ENCODE measurements at places on chromosomes 6 and 20.
A peak's percentile ranks its signal among the peaks of the same experiment; 100 is the strongest.

- DNase-seq, result peak; percentile 24
Measured at GRCh38 chr20:61263084-61263695, 11.1 kb downstream of the CDH4 start.

DNA sequence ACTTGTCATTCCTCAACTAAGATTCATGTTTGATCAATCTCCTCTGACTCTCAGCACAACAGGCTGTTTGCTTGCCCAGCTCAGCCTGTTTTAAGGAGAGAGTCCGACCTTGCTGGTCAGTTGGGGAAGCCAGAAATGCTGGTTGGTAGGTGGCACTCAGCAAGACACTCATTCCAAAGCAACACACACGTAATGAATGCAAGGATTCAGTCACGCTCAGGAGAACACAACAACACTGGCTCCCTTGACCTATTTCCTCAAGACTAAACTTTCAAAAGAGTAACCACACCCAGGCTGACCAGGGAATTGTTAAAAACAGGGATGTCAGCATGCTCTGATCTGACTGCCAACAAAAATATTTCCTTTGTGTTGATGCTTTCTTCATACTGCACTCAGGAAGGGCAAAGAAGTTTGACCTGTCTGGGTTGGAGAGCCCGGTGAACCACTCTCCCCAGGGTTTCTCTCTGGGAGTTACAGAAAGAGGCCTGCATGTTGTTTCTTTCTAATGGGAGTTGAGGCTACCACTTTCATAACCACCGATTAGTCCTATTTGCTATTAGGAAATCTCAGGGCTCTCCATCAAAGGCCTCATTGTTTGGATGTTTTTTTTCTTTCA, 25.6 kb upstream of the PREP start:
- no peak for DNase-seq

DNA sequence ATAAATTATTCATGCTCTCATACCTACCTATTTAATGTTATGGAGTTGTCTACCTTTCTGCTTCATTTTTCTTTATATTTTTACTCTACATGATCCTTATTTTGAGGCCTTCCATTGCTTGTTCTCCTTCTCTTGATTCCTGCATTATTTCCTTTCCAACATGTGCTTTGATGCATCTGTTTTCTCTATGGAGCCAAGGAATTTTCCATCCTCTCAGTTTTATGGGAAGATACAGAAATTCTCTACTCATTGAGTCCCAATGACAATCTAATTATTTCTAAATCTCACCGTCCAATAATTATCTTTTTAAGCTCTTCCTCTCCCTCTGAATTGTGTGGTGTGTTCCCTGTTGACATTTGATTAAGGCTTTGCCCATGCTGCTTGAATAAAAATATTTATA, 136.0 kb downstream of the PACRG start:
- DNase-seq, result no peak

DNA sequence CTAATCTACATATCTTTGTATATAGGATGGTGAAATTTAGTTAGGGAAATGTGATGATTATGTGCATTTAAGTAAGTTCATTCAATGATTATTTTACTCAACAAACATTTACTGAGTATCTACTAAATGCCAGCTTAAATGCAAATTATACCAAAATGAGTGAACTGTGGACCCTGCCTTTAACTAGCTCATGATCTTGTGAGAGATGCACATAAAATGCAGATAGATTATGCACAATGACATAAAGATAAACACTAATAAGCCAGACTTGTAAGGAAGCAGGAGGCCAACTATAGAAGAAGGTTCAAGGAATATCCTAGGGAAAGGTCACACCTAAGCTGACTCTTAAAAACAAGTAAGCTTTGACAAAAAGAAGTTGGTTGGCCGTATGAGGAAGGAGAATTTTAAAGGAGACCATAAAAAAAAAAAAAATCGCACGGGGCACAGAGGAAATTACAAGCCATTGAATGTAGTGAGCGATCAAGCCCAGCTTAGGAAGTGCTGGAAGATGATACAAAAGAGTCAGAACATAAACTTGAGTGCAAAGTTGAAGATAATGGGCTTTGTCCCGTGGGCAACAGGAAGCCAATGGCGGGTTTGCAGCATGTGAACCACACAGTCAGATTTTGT, 107.9 kb downstream of the NRSN1 start:
- DNase-seq, result no peak

DNA sequence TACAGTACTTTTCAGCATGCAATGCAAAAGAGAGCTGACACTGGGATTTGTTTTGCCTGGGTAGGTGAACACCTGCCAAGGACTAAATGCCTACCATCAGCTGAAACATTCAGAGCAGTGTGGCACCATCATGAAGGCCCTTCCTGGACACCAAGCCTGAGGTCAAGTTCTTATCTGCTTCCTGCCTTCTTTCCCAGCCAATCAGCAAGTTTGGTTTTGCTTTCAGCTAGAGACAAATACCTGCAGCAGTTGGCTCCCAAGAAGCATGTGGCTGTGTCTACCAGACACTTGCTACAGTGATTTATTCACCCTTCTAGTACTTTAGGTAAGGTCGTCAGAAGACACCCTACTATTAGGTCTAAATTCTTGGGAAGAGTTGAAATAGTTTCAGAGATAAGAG, 112.8 kb downstream of the TBX18 start:
- DNase-seq, result peak; percentile 12

DNA sequence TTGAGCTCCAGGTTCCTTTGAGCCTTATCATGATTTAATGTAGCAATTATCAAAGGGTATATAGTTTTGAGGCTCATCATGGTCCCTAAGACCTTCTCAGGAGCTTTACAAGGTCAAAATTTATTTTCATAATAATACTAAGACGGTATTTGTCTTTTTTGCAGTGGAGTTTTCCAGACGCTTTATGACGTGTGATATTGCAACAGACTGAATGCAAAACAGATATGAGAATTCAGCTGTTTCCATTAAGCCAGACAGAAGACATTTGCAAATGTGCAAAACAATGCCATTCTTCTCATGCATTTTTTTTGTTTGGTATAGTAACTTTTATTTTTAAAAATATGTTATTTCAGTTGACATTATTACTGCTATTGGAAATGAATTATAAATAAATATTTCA, 24.7 kb upstream of the CNKSR3 start:
- DNase-seq, result no peak

DNA sequence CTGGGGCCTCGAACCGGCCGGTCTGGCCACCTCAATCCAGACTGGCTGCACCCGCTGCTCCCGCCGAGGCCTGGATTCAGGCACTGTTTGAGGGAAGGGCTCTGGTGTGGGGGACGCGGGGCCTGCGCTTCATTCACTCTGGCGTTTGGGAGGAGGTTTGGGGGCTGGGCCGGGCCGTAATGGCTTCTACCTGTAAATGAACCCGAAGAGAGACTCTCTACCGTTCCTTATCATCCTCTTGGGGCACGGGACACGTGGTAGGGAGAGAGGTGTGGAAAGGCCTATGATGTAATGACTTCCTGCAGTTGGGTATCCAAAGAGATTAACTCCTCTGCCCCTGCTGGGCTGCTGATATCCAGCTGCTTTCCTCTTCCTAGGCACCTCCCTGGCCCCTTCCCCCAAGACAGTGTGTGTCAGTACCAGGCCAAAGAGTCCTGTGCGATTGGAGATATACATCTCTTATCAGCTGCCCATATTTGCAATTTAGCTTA, 1.8 kb downstream of the FOXO3 start:
- peak; percentile 86 for DNase-seq

- DNase-seq, result peak; percentile 9
Measured at GRCh38 chr6:2478200-2478599, 232.8 kb upstream of the GMDS start.

DNA sequence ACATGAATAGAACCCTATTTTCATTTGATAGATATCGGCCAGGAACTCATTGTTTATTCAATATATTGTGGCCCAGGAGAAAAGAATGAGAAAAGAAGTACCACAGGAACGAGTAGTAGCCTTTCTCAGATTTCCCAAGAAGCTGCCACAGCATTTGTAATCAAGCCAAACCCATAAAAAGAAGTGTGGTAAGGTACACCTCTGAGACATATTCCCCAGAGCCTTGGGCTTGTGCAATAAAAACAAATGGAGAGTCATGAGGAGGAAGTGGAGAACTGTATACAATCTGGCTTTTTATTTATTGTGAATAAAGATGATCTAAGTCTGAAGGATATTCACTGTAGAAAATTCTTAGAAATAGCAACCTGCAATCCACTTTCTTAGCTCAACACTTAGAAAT, 36.7 kb downstream of the KIF6 start:
- no peak for DNase-seq

- DNase-seq, result no peak
Measured at GRCh38 chr6:100774681-100775080, 106.4 kb downstream of the ASCC3 start.

GRCh38 chr6:135576055-135576454, 78.5 kb upstream of the AHI1 start:
- DNase-seq, result no peak

GRCh38 chr6:12648171-12648570, 68.4 kb upstream of the PHACTR1 start:
- DNase-seq, result no peak

DNA sequence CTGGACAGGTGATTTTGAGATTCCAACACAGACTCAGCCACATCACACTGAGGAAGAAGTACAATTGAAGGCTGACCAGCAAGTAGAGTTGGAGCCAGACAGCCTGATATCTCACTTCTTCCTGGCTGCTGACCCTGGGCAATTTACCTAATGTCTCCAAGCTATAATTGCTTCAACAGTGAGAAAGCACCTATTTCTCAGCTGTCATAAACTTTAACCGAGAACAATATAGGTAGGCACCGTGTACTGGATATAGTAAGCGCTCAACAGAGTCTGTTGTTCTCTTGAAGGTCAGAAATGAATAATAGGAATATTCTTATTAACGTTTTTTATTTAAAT, 28.3 kb downstream of the STX7 start:
- no peak for DNase-seq

- DNase-seq, result no peak
Measured at GRCh38 chr6:33694977-33695376, 16.5 kb downstream of the UQCC2 start.

- DNase-seq, result no peak
Measured at GRCh38 chr20:62787866-62788265, 8.4 kb upstream of the MRGBP start.

DNA sequence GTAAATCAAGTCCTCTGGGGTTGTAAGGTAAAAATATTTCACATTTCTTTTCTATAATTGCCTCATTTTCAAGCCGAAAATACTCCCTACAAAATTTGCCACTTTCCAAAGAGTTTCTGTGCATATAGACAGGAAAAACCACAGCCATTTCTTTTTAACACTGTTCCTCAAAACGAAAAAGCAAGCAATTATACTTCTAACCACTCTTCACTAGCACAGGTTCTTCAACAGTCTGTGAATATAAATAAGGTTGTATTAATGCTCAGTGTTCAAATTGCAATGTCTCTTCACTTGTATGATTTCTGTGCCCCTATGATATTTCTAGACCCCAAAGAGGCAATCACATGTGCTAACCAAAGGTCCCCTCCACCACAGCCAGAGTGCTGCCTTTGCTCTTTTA, 206.0 kb downstream of the SIM1 start:
- DNase-seq, result no peak

DNA sequence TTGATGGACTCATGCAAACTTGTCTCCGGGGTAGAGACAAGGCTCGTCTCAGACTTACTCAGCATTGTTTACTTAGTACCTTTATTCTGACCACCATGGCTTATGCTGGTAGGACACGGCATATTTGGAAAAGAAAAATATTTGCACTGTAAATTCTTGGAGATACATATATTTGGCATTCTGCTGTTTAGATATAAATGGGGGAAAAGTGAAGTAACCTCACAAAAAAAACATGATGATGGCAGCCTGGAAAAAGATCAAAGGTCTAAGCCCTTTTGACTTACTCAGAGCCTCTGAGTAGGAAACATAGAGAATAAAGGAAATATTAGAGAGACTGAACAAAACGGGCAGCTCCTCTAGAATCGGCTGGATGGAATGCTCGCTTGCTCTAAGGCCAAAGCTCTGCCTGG, 32.5 kb downstream of the PDE10A start:
- DNase-seq, result no peak

DNA sequence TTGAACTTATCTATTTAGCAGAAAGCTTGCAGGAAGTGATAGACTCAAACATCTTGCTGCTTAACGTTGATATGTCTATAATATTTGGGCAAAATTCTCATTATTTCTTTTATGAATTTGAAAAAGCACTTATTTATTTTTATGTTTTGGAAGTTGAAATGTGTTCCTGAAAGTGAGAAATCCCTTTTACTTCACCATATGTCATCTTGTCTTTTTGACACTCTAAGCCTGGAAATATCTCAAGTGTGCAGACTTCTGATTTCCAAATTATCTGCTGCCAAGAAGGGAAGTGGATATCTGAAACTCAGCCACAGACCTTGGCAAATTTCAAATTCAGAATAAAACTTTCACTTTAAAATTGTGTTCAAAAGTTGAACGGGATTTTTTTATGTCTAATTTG, 368.7 kb upstream of the MANEA start:
- no peak for DNase-seq

GRCh38 chr20:19009081-19009688, 195.6 kb downstream of the SCP2D1 start:
- no peak for DNase-seq

GRCh38 chr20:58756450-58756775, 63.8 kb downstream of the NPEPL1 start:
- DNase-seq, result no peak

GRCh38 chr20:50583442-50584150, 73.4 kb downstream of the PTPN1 start:
- DNase-seq, result no peak

DNA sequence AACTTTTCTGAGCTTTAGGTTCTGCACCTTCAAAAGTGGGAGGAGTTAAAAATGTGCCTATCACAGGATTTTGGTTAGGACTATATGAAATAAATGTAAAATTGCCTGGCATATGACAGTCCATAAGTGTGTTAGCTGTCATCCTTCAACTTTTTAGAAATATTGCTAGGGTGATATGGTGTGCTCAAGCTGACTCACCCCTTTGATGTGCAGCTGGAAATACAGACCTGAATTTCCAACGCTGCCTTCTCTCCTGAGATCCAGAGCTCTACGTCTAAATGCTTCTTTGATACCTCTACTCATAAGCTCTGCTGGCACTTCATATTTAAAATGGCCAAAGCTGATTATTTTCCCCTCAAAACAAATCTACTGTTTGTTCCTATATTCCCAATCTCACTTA, 2.7 kb downstream of the SLC35B3 start:
- no peak for DNase-seq

DNA sequence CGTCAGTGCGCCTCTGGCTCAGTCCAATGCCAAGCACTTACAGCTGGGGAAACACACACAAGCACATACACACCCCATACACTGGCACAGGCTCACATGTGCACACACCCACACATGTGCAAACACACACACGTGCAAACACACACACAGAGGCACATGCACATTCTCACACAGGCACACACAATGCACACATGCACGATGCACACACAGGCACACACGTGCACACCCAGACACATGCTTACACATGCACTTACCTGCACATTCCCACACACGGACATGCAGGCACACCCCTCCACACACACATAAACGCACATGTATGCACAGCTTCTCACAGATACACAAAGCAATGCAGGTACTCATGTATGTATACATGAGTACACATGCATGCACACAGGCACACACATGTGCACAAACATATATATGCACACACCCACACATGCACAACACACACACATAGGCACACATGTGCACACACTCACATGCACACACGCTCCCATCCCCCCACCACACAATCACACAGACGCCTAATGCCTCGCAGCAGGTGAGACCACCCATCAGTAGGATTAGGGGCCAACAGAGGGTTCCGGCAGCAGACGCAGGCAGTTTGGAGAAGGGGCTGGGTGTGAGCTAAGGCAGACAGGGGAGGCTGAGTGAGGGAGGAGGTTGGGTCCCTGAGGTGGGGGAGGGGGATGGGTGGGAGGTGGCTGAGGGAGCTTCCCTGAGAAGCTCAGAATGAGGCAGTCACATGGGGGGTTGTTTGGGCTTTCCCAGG, 71.2 kb upstream of the SLCO4A1 start:
- DNase-seq, result no peak

Measured in ACHN (cell line).